Stimulated activated CD4-positive, alpha-beta T cell treated with anti-CD3 and anti-CD28 coated beads, TNF-alpha, amount 100 ng/mL, for 1 hour (primary cell): ENCODE measurements at places on chromosomes 2 and 18.

GRCh38 chr2:1773883-1774282 is 29.6 kb upstream of the PXDN start:
- DNase-seq: no peak

GRCh38 chr2:10303694-10304378 is 1.1 kb downstream of the HPCAL1 start:
- peak; percentile 29 for DNase-seq

DNA sequence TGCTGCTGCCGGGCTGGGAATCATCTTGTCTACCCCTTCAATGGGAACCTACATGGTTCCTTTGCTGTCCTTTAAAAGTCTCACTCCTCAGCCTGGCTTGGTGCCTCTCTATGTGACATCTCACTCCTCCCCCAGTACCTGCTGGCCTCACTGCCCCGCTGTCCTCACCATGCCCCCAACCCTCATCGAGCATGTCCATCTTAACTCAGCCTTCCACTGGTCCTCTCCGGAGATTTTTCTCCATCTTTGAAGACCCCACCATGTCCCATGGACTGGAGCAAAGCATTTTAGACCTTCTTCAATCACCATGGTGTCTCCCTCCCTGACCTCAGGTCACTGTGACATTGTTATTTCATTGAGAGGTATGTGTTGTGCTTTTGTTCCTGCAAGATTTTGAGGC is 58.1 kb upstream of the SIX3 start:
- DNase-seq: no peak

- DNase-seq: no peak
Measured at GRCh38 chr18:36724591-36725001, 104.2 kb downstream of the TPGS2 start.

DNA sequence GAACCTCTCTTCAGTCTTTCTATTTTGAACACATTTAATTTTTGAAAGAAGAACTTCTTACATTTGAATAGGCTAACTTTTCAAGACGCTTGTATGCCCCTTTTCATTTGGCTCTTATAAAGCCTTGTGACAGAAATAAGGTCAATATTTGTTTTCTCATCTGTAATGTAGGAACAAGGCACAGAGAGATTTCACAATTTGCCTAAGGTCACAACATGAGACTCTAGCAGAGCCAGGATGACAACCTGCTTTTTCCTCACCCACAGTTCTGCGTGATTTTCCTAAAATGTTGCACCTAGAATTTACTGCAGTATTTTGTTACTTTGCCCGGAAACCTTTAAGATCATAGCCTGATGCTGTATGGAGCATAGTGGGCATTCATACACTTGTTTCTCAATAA is 67.4 kb downstream of the TXNL1 start:
- DNase-seq: no peak

GRCh38 chr2:63840081-63840784 is 1.5 kb upstream of the UGP2 start:
- DNase-seq: no peak
